ENCODE measurements at places on chromosomes 6 and 20.

- no peak for DNase-seq
These were observed 66.1 kb downstream of the PRND start for GRCh38 chr20:4787820-4788219.

- DNase-seq, result no peak
These were observed 88.4 kb upstream of the PDE10A start for GRCh38 chr6:165751486-165751885.

DNA sequence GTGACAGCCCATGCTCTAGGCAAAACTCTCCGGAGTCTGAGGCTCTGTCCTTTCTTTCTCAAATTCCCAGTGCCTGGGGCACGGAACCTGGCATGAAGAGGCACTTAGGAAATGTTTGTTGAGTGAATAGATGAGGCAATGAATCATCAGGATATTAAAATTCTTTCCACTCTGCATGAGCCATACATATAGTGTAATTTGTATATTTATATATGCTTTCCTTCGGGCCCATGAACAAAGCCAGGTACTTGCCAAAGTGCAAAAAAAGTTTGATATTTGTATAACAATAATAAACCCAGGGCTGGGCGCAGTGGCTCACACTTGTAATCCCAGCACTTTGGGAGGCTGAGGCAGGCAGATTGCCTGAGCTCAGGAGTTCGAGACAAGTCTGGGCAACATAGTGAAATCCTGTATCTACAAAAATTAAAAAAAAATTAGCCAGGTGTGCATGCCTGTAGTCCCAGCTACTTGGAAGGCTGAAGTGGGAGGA, 212.3 kb upstream of the ZNF217 start:
- DNase-seq, result no peak

DNA sequence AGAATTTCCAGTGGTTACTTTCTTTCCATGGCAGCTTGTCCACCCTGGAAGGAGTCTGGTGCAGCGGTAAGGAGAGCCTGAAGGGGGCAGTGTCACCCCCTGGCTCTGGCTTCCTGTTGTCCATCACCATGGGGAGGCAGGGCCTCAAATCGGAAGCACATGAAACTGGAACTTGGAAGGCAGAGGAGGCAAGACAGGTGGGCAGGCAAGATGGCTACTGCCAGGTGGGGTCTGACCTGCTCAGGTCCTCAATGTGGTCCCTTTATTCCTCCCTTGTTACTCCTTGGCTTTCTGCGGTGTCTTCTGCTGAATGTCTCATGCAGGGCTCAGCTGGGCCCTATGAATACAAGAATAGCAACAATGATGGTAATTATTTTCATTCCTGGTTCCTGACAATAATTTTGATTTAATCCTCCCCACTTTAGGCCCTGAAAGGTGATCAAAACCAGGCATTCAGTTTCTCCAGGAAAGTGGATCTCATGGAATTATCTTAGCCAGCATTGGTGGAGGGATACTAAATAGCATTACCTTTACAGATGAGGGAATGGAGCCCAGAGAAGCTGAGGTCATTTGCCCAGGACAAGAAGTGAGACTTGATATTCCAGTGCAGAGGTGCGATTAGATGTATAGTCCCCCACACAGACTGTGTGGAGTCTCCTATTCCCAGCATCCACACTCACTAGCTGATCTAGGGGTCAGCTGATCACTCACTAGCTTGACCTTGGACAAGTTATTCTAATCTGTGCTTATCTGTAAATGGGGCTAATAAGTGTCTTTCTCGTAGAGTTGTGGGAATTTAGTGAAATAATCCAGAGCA, 17.6 kb upstream of the SNAI1 start:
- DNase-seq, result no peak

DNA sequence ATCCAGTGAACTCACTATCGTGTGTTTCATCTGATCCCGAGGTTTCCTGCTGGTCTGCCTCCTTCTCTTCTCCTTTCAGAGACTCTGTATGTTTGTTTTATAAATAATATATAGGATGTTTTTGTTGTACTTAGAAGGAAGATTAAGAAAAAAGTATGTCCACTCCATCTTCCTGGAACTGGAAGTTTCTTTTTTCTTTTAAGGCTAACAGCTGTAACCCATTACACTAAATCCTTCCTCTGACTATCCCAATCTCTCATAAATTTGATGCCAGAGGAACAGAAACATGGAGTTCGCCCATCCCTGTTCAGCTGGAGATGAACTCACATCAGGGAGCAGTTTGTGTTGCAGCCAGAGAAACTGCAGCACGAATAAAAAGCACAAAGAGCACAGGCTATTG, 20.7 kb downstream of the RIPK1 start:
- DNase-seq, result no peak

DNA sequence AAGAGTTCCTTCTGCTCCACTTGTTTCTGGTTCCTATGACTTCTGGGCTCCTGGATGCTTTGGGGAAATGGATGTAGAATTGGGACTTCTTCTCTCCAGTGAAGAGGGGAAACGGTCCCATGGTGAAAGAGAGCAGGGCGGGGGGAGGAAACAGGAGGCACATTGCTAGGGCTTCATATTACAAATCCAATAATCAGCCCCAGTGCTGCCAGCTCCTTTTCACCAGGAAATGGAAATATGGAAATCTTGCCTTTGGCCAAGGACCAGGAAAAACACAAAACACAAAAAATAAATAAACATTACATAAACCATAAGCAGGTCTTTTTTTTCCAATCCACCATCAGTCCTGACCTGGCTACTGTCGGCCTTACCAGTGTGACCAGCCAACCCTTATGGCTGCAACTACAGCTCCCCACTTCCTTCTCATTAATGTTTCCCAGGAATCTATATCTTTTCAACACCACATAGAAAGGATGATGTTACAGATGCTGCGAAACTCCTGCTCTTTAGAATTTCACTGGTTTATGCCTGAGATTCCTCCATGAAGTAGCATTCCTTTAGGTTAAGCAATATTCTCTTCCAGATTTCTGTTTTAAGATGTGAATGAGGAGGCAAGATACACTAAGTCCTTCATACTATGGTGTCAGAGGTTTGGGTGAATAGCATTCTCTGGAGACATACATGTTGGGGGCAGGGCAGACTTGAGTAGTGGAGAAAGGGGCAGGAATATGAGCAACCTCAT, 2.0 kb downstream of the PI3 start:
- DNase-seq, result no peak

DNA sequence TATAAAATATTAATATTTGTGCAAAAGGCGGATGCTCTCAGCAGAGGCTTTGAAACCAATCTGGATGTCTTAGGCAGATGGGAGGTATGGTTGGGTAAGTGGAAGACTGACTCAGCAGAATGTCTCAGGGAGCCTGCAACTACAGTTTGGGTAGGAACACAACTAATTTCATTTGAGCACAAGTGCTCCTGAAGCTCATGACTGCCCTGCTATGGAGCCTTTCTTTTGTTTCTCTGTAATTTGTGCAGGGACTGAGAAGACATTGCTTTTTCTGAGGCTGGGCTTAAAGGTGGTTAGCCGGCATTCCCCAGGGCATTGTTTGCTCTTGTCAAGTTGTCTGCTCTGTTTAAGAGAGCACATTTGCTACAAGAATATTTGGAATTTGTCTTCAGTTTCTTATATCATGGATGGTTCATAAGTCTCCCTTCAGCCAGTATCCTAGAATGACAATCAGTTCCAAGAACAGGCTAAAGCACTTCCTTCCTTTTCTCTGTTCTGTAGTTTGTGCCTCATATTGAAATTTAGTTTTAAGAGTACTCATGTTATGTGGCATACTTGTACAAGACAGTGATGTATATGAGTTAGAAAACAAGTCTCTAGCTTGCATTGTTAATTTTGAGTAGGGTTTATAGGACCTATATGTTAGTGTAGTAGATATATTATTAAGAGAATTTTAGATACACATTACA, 208.3 kb downstream of the ZFAND3 start:
- DNase-seq, result no peak

DNA sequence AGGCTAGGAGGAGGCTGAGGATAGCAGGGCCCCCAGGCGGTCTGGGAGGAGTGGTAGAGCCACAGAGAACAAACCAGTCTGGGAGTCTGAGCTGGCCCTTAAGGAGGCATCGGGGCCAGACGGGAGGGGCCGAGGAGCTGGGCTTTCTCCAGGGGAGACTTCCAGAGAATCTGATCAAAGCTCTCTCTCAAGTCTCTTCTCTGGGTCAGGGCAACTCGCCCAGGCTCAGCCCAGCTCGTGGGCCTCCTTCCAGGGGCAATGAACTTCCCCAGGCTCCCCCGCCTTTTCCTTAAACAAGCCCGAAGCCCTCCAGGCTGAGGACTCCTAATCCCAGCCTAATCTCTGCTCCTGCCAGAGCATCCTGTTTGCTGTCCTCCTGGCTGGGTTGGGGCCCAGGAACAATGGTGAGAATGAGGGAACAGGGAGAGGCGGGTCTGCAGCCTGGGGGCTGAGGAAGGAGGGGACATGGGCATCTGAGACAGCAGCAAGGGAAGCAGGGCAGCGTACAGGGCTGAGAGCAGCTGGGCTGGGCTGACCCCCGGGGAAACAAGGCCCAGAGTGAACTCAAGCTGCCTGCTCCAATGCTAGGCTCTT, 173.6 kb downstream of the ANKRD60 start:
- no peak for DNase-seq

DNA sequence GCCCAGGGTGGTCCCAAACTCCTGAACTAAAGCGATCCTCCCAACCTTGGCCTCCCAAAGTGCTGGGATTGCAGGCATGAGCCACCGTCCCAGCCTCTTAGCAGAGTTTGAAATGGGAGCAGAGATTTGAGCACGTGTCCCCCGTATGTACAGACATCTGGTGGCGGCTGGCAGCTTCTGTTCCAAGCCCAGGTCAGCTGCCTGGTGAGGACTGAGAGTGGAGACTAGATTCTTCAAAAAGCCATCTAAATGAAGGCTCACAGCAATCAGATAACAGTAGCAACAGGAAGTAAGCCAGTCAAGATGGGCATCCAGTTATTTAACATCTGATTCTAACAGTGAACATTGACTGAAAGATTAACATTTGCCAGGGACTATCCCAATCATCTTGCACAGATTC, 128.1 kb upstream of the AKAP12 start:
- DNase-seq, result no peak

DNA sequence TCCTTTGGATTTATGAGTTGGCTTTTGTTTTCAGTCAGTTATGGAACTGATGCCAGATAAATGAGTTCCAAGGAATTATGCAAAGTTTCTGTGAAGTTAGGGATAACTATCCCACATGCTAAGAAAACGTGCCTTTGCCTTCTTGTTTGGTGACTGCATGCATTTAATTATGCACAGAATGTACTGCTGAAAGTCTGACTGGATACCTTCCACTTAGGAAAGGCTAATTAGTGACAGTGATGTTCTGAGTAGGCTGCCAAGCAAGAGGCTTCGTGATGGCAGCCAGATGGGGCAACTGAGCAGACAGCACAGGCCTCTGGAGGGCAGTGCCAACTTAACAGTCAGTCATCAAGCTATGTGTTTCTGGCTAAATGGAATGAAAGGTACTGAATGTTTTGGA, 289.9 kb downstream of the CD109 start:
- DNase-seq, result no peak

- no peak for DNase-seq
These were observed 1.4 kb downstream of the PAQR8 start for GRCh38 chr6:52363228-52363867.

- DNase-seq, result no peak
These were observed 21.0 kb downstream of the APMAP start for GRCh38 chr20:24971376-24972101.

- no peak for DNase-seq
These were observed 18.6 kb upstream of the FAM135A start for GRCh38 chr6:70394518-70395300.

DNA sequence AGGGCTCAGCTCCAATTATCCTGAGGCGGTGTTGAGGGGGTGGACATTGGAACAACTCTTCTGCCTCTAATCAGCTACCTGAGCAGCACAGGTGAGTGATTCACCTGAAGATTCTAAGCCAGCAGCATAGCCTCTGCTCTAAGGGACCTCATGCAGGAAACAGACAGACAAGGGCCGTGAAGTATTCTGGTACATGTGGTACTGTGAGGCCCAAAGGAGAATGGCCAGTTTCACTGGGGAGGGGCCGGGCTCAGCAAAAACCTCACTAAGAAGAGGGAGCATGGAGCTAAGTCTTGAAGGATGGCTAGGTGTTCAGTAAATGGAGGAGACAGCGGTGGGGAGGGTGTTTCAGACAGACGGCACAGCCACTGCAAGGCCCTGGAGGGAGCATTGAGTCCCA, 58.5 kb upstream of the CCDC167 start:
- no peak for DNase-seq

- no peak for DNase-seq
These were observed 16.0 kb upstream of the TAAR1 start for GRCh38 chr6:132675002-132675401.

DNA sequence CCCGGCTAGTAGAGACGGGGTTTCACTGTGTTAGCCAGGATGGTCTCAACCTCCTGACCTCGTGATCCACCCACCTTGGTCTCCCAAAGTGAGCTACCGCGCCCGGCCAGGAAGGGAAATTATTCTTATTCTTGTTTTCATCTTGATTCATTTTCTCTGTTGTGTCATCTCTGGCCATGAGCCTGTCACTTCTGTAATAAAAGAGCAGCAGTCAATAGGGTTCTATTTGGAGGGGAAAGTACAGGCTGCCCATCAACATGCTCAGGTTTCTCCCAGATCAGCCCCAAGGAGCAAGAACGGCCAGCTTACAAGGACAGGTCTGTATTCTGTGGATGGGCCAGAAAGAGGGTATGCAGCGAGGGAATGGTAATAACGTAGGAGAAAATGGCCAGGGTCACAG, 345.0 kb downstream of the PREX1 start:
- no peak for DNase-seq

DNA sequence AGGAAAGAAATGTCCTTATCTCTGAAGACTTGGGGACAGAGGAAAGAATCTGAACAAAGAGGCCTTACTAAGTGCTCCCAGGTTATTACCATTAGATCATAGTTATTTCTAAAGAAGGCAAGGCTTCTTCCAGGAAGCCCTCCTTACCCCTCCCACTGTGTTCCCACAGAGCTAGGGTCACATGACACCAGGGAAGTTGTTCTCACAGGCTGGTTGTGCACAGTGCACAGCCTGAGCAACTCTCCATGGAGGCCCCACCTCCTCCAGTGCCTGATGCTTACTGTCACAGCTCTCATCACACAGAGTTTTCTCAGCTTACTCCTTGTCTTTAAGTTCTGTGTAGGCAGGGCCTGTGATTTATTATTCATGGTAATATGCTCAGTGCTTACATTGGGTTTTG, 68.9 kb upstream of the SCGN start:
- DNase-seq, result no peak

DNA sequence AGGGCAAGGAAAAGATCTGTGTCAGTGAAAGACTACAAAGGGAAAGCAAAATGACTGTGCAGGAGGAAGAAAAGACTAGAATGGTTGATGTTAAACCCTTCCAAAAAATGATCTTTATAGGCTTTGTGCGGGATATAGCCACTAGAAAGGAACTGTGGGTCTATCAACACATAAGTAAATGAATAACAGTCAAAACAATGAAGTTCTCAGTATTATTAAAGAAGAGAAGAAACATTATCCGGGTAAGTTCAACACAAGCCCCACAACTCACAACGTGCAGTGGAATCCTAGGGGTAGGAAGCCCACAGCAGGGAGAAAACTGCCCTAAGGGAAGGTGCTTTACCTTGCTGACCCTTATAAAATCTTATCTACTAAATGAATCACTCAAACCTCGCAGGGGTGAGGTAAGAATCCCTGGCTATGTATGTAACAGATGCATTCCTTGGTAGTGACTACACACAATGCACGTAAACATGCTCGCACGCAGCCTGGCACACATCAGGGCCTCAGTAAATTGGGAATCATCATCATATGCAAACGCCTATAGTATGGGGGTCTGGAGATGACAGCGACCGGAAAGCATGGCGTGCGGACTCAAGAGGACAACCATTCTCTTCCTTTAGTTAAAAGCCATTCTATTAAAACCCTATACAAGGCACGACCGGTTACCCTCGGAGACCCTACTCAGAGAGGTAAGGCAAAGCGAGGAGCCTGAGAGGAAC, 11.3 kb downstream of the TFAP2A start:
- DNase-seq, result no peak
